A172 (cell line): ENCODE measurements at places on chromosomes 11 and 22.

DNA sequence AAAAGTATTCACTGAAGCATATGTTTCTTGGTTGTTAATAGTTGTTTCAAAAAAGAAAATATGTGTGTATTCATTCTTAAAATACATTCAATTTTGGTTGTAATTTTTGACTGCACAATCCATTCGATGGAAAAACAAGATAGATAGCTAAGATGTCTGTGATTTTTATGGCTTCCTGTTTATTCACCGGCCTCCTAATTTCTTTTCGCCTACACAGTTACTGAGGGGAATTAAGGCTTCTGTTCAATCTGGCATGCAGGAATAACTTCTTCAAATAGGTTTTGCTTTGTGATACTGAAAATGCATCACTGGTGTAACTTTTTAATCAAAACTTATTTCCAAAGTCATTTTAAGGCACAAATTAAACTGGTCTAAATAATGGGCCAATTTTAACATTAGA, 290.8 kb upstream of the ARHGAP42 start:
- no peak for DNase-seq

- peak; percentile 97 for DNase-seq
Measured at GRCh38 chr11:3049430-3050243, 7.6 kb downstream of the CARS1 start.

DNA sequence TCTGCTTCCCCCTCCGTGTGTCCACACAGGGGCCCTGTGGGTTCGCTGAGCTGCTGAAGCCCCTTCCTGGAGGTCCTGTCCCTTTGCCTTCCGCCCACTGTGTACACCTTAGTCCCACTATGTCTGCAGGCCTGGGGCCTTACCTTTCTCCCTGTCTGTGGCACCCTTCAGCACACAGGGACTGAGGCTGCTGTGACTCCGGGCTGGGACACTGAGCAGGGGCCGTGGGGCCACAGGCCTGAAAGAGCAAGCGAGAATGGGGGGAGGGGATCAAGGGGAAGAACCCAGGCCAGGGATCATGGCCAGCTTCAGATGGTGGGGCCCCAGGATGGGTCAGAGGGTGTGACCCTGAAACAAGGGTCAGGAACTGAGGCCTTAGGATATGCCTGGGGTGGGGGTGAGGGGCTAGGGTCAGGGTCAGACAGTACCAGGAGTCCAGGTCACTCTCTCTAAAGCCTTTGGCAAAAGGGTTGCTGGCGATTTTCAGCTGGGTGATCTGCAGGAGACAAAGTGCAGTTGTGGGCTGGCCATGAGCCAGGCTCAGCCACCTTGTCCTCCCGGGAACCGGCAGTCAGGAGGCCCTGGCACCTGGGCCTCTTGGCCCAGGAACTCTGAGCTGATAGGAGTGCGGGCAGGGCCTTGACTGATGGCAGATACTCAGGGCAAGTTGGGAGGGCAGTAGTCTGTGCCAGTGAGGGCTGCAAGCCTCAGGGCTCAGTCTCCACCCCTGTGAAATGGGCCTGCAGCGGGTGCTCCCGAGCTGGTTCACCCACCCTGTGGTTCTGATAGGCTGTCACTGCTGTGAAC, 2.6 kb upstream of the NUDT8 start:
- no peak for DNase-seq

GRCh38 chr11:64880240-64881001, 2.0 kb upstream of the EHD1 start:
- DNase-seq = no peak

DNA sequence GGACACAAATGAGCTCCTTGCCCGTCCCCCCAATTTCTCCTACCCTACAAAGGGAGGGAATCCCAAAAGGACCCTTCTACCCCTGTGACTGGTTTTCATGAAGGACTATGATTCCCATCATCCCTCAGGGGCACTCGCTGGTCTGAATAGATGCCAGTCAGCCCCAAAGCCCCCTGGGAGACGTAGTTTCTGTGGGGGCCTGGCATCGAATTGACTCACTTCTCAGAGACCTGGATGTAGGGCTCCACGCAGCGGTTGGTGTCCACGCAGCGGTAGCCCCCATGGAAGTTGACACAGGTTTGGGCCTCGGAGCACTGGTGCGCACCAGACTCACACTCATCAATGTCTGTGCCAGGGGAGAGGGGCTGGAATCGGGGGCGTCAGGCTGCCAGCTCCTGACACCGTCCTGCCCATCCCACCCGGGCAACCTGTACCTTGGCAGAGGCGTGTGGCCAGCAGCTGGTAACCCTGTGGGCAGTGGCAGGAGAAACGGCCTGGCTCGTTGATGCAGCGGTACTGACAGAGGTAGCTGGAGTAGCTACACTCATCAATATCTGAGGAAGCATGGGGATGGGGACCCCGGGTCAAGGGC, 4.4 kb downstream of the EFEMP2 start:
- no peak for DNase-seq

DNA sequence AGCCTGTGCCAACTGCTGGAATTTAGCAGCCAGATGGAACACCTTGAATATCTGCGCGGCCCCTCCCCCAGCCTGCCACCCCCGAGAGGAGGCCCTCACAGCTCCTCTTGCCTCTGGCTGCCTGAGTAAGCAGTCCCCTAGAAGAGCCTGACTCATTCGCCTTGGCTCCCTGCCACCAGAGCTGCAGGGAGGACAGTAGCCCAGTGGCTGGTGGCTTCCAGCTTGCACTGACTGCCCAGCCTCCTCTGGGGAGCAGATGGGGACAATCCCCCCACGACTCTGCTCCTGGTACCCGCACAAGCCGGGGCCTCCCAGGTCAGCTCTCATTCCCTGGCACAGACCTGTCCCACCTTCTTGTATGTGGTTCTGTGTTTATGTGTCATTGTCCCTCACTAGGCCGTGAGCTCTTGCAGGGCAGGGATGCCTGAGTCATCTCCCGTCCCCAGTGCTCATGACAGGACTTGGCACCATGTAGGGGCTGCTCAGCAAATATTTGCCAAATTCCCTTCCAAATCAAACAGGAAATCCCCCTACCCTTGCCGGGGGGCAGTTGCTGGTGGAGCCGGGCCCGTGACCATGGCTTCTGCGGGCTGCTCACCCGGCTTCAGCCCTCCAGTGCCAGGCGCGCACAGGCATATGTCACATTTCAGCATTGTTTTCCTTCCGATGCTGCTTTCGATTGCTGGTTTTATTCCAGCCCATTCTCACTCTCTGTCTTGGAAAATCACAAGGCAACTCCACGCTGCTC, 43.6 kb downstream of the CACNG2 start:
- peak; percentile 91 for DNase-seq

GRCh38 chr11:33742249-33742851, 6.1 kb upstream of the CD59 start:
- DNase-seq = peak; percentile 27

GRCh38 chr11:124745835-124746620, 6.0 kb downstream of the VSIG2 start:
- no peak for DNase-seq

- DNase-seq = no peak
Measured at GRCh38 chr11:44674809-44675208, 52.0 kb upstream of the TSPAN18 start.

GRCh38 chr11:43975629-43976028, 33.2 kb downstream of the C11orf96 start:
- DNase-seq = peak; percentile 19

GRCh38 chr11:94909371-94909820, 64.0 kb downstream of the CWC15 start:
- DNase-seq = no peak

DNA sequence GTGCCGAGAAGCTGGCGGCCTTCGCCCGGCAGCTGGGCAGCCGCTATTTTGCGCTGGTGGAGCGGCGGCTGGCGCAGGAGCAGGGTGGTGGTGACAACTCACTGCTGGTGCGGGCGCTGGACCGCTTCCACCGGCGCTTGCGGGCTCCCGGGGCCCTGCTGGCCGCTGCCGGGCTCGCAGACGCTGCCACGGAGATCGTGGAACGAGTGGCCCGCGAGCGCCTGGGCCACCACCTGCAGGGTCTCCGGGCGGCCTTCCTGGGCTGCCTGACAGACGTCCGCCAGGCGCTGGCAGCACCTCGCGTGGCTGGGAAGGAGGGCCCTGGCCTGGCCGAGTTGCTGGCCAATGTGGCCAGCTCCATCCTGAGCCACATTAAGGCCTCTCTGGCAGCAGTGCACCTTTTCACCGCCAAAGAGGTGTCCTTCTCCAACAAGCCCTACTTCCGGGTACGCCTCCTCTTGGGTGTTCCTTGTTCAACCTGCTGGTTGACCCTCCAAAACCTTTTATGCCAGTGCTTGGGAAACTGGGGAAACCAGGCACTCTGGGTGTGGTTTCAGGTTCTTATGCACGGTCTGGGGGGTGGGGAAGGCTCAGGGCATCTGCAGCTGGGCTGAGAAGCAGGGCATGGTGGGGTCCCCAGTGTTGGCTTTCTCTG, 3.1 kb upstream of the TM7SF2 start:
- DNase-seq = no peak

GRCh38 chr22:21000207-21000986, 1.5 kb downstream of the THAP7 start:
- no peak for DNase-seq

DNA sequence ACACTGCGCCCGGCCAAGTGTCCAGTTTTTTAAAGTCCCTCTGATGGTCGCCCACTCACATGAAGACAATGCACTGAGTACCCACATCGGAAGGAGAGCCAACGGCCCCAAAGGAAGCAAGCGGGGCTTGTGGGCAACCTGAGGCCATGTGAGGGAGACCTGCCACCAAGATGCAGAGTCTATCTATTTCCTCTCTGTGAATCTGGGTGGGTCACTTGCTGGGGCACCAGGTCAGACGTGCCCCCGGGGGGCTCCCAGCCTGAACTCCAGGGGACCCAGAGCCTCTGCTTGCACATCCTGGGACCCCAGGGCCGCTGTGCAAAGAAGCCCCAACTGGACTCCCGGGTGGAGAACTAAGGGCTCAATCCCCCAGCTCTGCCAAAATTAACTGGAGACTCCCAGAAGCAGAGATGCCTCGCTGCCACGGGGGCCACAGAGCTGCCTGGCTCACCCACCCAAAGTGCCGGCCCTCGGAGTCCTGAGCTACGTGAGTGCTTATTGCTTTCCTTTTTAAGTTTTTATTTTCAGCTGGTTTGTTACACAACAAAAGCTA, 106.4 kb downstream of the BRD1 start:
- no peak for DNase-seq

DNA sequence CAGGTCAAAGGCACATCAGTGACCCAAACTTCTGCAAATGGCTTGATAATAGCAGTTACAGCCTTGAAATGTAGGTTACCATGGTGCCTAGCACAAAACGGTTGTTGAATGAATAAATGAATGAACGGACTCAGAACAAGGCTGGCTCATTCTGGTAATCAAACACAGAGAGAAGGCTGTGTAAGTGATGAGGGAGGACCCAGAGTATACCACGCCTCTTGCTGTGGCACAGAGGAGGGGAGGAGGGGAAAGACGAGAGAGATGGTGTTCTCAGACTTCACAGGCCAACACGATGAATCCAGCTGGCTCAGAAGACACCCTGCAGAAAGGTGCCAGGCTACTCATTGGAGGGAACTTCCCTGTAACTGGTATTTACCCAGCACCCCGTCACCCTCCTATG, 38.3 kb downstream of the PC start:
- DNase-seq = no peak

DNA sequence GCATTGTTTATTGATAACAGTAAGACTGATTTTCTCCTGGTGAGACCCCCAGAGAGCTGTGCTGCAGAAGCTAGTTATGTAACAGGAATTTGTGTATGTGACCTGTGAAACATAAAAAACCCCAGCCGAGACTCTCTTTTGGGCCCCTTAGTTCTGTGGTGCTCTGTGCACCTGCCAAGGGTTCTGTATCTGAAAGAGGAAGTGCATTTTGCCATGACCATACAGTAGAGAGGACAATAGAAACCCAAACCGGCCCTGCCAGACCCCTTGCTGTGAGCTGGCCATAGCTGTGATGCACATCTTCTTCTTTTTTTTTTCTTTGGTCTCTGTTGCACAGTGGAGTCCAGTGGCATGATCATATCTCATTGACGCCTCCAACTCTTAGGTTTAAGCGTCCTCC, 31.4 kb upstream of the APOL5 start:
- no peak for DNase-seq

DNA sequence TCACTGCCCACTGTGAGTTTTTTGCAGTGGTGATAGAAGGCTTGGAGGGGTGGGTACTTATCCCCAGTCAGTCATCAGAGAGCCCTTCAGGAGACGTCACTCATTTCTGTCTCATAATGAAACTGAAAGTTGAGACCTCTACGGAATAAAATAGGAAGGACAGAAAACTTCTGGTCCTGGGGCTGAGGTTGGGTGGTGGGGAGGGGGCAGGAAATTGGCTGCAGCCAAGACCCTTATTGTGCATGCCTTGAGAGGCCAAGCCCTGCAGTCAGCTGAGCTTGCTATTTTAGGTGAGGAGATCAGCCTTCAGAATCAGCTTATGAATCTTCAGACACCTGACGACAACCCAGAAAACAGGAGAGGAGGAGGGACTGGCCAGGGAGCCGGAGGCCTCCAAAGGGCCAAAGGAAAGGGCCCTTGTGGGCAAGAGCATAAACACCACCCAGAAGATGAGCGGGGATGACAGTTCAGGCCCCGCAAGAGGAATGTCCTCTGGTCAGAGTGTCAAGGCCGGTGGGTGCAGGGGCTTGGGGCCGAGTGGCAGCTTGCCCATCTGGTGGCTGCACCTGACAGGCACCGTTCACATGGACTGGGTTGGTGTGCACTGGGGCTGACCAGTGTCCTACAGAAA, 17.9 kb upstream of the ADA2 start:
- DNase-seq = no peak

GRCh38 chr11:45385844-45386243, 99.7 kb upstream of the SYT13 start:
- no peak for DNase-seq

DNA sequence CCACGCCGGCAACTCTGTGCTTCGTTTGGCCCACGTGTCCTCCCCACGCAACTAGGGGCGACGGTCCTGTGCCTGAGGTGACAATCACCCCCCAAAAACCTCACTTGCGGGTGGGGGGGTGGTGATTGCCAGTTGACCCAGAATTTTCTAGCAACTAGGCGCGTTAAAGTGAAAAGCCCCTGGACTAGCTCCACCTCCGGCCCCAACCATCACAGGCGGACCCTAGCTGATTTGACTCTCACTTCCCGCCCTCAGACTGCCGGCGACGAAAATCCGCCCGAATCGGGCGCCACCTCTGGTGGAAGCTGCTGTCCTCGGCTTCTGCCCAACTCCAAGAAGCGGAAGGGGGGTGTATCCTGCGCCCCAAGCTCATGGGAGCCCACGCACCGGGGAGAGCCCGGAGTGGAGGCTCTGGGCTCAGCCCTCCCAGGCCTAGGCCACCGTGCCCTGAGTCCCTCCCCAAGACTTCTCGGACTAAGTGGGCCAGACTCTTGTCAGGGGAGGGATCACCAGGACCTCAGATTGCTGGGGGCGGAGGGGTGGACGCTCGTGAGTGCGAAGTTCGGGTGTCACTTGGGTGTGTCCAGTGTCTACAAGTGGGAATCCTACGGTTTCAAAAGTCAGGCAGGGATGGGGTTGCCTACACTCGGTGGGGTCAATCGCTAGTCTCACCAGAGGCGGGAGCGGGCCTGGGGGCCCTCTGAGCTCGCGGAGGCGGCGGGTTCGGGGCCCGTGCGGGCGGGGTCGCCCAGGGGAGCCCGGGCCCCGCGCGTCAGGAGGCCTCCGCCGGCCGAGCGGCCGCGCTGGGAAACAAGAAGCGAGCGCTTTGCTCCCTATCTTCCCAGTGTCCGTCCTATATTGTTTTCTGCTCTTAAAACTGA, 12.3 kb downstream of the PAX6 start:
- no peak for DNase-seq
